ENCODE measurements at places on chromosomes 1 and 21. TPM values are rescaled to one million over a fixed set of nuclear protein-coding genes. Genes with fewer than 3 reads are reported as not detected.

The CACNA1S gene
- total RNA-seq: 0.07 TPM

The NIBAN1 gene
- total RNA-seq: 14.3 TPM

The PCBP3 gene
- 0.75 TPM for total RNA-seq

The CHIA gene
- not detected for total RNA-seq

The BRDT gene
- not detected for total RNA-seq

The LAPTM5 gene
- total RNA-seq: 0.14 TPM

The ERO1B gene
- 2.6 TPM for total RNA-seq

The KCNA3 gene
- not detected for total RNA-seq

The ACOT11 gene
- total RNA-seq: 4.0 TPM

The SLAMF9 gene
- total RNA-seq: not detected

The SPRR1B gene
- total RNA-seq: not detected

The PTCH2 gene
- total RNA-seq: 0.48 TPM

The ASAP3 gene
- 10.8 TPM for total RNA-seq

The F13B gene
- total RNA-seq: not detected

The IL6R gene
- 4.9 TPM for total RNA-seq

The PYHIN1 gene
- not detected for total RNA-seq

The SMPDL3B gene
- 11.3 TPM for total RNA-seq

The SOAT1 gene
- total RNA-seq: 36.9 TPM

The GNAT2 gene
- not detected for total RNA-seq

The NTRK1 gene
- total RNA-seq: not detected

The LAMTOR2 gene
- 49.5 TPM for total RNA-seq

The KCNH1 gene
- total RNA-seq: 0.16 TPM

The MARK1 gene
- 0.14 TPM for total RNA-seq

The KIF14 gene
- total RNA-seq: 12.3 TPM

The C1orf210 gene
- total RNA-seq: 9.6 TPM

The TMEM240 gene
- 1.0 TPM for total RNA-seq

The MFAP2 gene
- total RNA-seq: 20.5 TPM

The UHMK1 gene
- 23.4 TPM for total RNA-seq

The KCNE1 gene
- 0.91 TPM for total RNA-seq

The ASTN1 gene
- not detected for total RNA-seq

The KIF17 gene
- 1.5 TPM for total RNA-seq

The KIF26B gene
- 4.9 TPM for total RNA-seq

The TAS1R3 gene
- total RNA-seq: 0.29 TPM

The LCE2B gene
- not detected for total RNA-seq

The TMPRSS15 gene
- total RNA-seq: not detected

The EPS8L3 gene
- total RNA-seq: 18.5 TPM

The OR6K3 gene
- not detected for total RNA-seq

The UBL4B gene
- not detected for total RNA-seq

The PSEN2 gene
- 37.5 TPM for total RNA-seq

The CASZ1 gene
- total RNA-seq: 10.4 TPM

The ADAMTS4 gene
- total RNA-seq: 0.32 TPM

The IRF6 gene
- total RNA-seq: 27.3 TPM

The NADK gene
- 76.7 TPM for total RNA-seq

The NLRP3 gene
- total RNA-seq: not detected

The C1orf226 gene
- total RNA-seq: 7.3 TPM

The ILDR2 gene
- total RNA-seq: 1.2 TPM

The HECTD3 gene
- 28.8 TPM for total RNA-seq

The RAD54L gene
- 30.6 TPM for total RNA-seq

The TMPRSS3 gene
- total RNA-seq: not detected

The MRAP gene
- not detected for total RNA-seq

The FHAD1 gene
- not detected for total RNA-seq

The SELL gene
- total RNA-seq: not detected

The SRRM1 gene
- total RNA-seq: 126 TPM

The LCE1E gene
- total RNA-seq: not detected

The C2CD4D gene
- total RNA-seq: 0.23 TPM

The SYNC gene
- total RNA-seq: not detected

The GPATCH2 gene
- total RNA-seq: 13.2 TPM

The MRPS15 gene
- 77.0 TPM for total RNA-seq

Measured in Caco-2 (cell line).